AG09309 (cell line): ENCODE measurements at places on chromosomes 7 and 10.

GRCh38 chr10:92957223-92958010 lies 103.2 kb upstream of the CYP26C1 start:
- DNase-seq = no peak

DNA sequence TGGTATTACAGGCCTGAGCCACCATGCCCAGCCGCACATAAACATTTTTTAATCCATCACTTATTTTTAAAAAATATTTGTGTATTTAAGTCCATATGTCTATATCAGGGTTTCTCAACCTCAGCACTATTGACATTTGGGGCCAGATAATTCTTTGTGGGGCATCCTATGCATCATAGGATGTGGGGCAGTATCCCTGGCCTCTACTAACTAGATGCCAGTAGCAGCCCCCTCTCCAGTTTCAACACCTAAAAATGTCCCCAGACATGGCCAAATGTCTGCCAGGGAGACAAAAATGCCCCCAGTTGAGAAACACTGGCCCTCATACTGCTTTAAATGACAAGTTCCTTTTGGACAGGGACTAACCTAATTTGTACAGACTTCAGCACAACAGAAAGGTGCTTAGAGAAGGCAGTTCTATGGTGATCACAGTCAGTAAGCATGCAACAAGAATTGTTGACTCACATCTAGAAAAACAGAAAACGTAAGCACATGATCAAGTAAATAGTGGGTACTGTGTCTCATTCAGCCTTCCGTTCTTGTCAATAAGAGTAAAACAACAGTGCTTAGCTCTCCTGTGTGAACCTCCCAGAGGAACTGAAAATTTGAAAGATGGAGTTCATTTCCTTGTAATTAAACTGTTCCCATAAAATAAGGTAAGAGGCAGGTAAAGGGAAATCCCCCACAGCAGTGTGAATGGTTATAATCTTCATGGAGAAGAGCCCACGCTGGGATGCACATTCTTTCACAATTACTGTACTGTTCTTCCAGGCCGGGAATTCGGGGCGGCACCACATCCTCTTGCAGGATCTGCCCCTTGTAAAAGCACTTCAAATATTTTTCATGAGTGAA lies 17.3 kb upstream of the ADRB1 start:
- no peak for DNase-seq

DNA sequence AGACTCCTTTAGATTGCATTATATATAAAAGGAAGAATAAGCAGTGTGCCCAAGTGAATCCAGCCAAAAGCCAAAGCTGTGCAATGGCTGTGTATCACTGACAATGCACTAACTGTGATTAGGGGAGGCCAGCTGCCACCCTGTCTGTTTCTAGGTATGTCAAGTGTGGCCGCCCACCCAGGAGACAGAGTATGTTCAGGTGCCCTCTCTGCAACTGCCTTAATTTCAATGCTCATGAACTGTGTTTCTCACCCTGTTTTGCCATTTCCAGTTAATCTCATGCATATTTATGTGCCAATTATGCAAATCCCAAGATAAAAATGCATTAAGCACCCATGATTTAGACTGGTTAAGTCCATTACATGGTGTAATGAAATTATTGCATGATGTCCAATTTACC lies 159.4 kb downstream of the FRMD4A start:
- no peak for DNase-seq

DNA sequence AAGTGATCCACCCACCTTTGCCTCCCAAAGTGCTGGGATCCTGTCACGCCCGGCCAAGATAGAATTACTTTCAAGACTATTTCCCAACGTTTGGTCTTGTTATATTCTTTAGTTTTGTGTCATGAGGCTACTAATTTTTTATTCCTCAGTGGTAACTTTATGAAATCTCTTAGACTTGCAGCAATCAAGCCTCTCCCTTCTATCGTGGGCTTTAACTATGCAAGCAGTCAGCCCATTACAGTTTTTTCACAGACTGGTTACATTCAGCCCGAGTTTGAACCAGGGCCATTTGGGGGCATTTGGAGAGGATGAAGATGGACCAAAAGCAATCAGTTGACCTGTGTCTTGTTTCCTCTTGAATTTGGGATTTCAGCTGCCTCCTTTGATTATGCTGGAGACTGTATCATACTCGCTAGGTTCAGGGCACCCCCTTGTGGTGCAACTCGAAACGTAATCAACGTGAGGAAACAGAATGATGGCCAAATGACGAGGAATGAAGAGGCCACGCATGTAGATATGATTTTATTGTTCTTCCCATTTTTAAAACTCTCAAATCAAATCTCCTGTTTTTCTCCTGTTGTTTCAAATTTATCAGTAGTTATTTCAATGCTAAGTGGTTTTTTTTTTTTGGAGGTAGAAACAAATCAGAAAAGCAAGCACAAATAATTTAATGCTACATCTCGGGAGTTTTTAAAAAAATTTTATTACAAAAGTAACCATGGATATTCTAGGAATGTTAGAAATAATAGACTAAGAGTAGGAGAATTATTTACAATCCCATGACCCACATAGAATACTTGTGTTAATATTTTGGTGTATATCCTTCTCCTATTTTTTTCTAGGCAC lies 151.6 kb downstream of the KIAA1217 start:
- DNase-seq = no peak

- no peak for DNase-seq
Observed at GRCh38 chr10:133141958-133142340, 18.1 kb upstream of the KNDC1 start.

- peak; percentile 46 for DNase-seq
Observed at GRCh38 chr10:24952707-24953645, 570 bp upstream of the PRTFDC1 start.

DNA sequence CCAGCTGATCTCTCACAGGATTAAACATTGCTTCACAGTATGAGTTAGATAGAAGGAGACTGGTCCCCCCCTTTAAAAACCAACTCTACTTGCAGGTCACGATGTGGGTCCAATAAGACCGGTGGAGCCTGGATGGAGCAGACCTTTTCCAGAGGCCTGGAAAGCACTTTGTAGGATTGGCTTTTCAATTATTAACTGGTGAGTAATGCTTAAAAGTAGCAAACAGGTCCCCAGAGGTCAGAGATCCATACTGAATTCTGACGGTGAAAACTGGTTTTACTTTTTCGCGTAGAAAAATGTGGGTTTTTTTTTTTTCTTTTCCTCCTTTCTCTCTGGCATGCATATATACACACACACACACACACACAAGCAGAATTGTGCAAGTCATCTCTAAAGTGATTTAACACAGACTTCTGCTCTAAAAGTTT lies 74.9 kb upstream of the OGDHL start:
- DNase-seq = no peak

DNA sequence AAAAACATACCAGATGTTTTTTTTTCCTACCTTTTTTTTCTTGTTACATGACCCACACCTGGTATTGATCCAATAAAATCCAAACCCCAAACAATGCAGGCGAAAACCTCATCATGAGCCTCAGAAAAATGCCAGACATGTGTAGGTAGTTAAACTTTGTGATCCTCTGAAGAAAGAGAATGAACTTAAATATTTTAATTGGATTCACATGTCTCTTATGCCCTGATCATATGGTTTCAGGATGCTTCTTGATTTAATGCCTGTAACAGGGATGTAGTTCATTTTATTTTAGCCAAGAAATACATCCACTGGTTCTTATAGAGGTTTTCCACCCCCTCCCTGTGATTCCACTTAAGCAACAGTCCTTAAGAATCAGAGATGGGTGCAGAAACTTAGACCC lies 451.6 kb downstream of the TYW1 start:
- DNase-seq = no peak

- DNase-seq = no peak
Observed at GRCh38 chr7:33325754-33326484, 196.6 kb downstream of the BBS9 start.

GRCh38 chr10:87706731-87707130 lies 47.1 kb downstream of the PAPSS2 start:
- DNase-seq = no peak

GRCh38 chr7:106840342-106840741 lies 24.7 kb upstream of the PIK3CG start:
- peak; percentile 63 for DNase-seq

DNA sequence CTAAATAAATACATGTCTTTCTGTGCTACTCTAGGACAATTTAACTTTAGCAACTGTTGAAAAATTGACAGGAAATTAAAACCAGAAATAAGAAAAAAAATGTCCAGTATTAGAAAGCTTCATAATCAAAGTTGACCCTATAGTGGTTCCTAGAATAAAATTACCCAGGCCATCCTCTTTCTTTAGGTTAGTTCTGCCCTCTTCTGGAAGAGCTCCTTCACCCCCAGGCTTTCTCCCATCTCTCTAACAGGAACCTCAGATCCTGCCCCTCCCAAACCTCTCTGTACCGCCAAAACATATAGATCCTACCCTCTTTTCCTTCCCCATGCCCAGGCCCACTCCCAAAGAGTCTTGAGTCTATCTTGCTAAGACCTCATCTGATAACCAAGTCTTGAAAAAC lies 159.4 kb upstream of the CDK1 start:
- no peak for DNase-seq

- no peak for DNase-seq
Observed at GRCh38 chr10:29851241-29851640, 208.1 kb downstream of the JCAD start.

DNA sequence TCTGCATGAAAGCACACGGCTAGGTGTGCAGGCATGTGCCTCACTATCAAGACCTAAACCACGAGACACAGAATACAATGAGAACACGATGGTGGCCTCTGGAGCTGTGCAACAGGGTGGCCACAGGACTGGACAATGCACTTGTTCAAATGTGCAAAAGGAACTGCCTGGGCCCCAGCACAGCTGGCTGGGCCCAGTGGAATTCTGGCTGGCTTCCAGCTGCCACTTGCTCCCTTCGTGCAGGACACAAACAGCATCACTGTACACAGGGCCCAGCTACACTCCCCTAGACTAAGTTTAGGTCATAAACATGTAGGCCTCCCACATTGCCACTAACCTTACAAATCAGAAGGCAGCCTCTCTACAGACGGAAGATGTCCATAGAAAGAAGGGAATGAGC lies 23.4 kb downstream of the DOCK4 start:
- DNase-seq = no peak

- DNase-seq = peak; percentile 41
Observed at GRCh38 chr10:73889014-73889413, 14.7 kb upstream of the CAMK2G start.

DNA sequence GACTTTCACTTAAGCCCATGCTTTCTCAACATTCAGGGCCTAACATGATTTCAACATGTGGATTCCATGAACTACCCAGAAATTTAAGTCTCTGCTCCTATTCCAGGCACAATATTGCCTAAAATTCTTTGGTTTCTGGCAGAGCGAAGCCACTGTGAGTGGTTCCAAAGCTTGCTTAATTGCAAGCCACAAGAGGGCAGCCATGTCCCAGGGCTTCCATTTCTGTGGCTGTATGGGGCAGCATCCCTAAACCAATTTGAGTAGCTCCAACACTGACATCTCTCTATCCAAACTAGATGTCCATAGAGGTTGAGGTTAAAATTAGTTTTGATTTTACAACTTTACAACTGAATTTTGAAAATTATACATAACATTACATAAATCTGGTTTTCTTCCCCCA lies 56.3 kb upstream of the MDFIC start:
- DNase-seq = no peak

DNA sequence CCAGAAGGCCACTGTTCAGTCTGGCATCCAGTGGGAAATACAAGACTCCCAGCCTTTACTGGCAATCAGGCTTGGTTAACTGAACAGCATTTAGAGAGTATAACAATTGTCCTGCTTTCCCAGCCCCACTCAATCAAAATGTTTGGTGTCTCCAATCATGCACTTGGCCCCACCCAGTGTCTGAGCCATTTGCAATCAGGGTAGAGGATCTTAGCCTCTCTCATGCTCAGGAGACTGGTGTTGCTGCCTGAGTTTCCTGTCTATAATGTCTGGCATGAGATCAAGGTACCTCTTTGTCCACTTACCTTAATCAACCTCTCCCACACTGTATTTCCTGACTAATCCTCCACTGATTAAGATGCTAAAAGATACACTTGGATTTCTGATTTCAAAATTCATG lies 290.2 kb upstream of the GHITM start:
- no peak for DNase-seq

GRCh38 chr7:77216181-77216845 lies 16.7 kb upstream of the FGL2 start:
- no peak for DNase-seq

DNA sequence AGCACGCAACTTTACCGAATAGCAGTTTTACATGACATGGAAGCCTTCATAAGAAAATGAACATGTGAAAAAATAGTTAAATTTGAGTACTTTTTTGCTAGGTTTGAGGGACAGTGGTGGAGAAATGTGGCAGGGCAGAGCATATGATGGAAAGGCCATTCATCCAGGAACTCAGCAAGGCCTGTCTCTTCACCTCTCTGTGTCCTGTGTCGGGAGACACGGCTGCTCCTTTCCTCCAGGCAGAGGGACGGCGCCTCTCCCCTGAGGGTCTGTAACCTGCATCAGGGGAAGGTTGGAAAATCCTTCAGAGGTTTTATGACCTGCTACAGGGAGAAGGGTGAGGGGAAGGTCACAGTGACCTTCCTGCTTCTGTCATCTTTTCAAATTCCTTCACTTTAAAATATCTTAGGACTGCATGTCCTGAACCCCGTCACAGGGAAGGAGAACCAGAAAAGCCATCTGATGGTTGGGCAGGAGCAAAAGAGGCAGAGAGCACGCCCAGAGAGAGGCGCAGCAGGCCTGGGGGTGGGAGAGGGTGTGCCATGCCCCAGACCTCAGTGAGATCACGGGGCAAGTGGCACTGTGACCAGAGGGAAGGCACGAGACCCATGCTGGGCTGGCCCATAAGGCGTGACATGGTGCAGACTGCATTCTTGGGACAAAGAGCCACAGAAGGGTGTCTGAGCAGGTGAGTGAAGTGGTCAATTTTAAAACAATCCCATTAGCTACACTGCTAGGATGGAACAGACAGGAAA lies 44.0 kb downstream of the GSDME start:
- DNase-seq = no peak

DNA sequence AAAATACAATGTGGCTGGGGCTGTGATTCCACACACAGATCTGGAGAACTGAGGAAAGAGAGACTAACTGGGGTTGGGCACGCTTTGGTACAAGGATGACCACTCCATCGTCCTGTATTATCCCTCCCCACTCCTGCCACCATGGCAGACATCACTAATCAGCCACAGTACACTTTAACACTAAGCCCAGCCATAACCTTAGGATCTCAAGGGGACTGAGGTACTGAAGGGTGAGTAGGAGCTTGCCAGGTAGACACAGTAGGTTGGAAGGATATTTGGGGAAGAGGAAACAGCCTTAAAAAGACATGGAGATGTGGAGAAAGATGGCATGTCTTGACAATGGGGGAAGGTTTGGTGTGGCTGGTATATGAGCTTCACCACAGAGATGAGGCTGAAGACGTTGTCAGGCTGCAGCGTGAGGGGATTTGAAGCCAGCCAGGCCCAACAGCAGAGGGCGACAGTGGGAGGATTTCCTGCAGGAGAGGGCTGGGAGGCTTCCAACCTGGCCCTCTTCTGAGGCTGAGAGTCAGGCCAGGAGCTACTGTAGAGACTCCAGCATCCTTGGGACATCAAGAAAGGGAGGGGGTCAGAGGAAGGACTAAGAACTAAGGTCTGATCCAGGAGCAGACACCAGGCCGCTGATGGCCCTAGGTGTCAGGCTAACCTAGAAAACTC lies 58.6 kb upstream of the COL13A1 start:
- no peak for DNase-seq

GRCh38 chr7:105693576-105693975 lies 112.3 kb upstream of the EFCAB10 start:
- no peak for DNase-seq
